NCI-H1417 (cell line): ENCODE measurements at places on chromosomes 4 and X.

DNA sequence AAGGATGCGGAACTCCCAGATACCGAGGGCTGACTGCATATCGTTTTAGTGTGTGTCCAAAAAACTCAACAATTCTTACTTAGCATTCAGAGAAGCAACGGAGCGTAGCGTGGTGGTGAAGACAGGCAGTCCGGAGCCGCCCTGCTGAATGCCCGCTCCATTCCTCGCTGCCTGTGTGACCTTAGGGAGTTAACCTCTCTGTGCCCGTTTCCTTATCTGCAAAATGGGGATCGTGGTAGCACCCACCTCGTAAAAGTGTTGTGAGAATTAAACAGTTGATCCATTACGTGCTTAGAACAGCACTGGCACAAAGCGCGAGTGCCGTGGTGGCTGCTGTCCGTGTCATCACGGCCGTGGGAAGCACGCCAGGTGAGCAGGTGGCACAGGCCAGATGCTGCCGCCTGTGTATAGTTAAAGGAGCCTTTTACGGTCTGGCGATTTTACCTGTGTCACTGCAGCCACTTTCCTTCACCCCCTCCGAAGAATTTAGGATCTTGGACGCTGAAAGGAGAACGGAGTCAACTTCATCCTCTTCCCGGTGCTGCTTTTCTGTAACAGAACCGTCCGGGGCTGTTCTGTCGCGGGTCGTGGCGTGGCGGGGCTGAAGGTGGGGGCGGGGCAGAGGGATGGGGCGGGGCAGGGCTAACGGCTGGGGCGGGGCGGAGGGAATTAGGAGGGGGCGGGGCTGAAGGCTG is 885 bp downstream of the CCDC110 start:
- peak; percentile 74 for DNase-seq

DNA sequence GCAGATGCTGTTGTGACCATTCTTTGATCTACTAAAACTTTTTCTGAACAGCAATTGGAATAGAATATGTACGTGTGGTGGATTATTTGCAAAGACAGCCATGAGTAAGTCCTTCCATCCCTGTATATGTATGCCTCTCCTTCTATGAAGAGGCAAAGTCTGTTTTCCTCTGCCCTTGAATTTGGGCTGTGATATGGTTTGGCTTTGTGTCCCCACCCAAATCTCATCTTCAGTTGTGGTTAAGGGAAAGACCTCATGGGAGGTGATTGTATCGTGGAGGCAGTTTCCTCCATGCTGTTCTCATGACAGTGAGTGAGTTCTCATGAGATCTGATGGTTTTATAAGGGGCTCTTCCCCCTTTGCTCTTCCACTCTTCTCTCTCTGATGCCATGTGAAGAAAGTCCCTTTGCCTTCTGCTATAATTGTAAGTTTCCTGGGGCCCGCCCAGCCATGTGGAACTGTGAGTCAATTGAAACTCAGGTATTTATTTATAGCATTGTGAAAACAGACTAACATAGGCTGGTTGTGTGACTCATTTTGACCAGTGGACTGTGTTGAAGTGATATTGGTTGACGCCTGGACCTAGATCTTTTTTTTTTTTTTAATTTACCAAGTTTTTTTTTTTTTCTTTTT is 108.3 kb upstream of the CAMK2D start:
- no peak for DNase-seq

- DNase-seq, result no peak
Measured at GRCh38 chr4:5545271-5545670, 163.1 kb downstream of the EVC2 start.

DNA sequence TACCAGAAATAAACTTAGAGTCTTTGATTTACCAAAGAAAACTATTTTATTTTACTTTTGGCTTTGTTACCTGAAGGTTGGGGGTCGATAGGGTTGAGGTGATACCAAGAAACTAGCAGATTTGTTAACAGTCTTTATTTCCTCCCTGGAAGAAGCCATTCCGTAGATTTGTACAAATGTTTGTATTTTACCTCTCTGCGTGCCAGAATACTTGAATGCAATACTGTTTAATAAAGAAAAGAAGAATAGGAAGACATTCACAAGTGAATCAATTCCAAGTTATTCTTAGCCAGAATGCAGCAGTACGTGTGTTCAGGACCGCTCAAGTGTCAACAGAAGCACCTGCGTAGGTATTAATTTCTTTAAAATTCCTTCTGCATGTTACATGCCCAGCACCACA is 260.3 kb upstream of the TENM3 start:
- DNase-seq, result peak; percentile 77

DNA sequence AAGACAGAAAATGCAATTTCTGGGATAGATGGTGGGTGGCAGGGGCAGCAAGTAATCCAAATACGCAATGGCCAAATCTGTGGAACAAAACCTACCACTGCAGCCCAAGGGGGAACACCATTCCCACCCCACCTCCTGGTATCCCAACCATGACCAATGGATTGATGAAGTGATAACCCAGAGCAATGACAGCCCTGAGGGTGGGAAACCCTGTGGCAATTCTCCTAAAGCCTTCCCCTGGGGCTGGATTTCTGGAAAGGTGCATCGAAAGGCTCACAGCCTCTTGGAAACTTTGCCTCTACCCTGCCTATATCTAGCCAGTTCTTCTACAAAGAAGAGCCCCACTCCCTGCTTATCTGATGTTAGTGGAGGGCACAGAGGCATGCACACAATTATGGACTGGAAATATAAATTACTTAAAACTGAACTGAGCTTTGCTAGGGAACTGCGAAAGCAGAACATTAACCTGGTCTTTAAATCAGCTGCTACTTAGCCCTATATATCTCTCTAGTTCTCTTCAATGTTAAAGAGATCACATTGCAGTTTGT is 59.9 kb upstream of the TXK start:
- no peak for DNase-seq

- DNase-seq, result no peak
Measured at GRCh38 chr4:15031197-15031596, 28.9 kb downstream of the CPEB2 start.

GRCh38 chrX:136049608-136050007 is 64.4 kb downstream of the SLC9A6 start:
- DNase-seq, result no peak

DNA sequence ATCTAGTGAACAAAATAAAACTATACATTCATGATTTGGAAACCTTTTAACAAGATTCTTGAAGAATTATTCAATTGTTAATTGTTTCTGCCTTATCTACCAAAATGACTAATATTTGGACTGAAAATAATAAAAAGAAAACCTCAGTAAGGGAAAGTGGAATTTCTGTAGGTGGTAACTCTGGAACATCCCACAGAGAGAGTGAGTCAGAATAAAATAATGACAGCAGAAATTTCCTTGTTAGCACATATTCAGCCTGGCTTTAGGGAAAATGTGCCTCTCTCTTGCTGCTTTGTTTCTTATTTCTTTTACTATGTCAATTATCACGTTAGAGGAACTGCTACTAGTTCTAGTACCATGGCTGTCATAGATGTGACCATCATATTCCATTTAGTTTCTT is 421.5 kb upstream of the GNPDA2 start:
- DNase-seq, result no peak

DNA sequence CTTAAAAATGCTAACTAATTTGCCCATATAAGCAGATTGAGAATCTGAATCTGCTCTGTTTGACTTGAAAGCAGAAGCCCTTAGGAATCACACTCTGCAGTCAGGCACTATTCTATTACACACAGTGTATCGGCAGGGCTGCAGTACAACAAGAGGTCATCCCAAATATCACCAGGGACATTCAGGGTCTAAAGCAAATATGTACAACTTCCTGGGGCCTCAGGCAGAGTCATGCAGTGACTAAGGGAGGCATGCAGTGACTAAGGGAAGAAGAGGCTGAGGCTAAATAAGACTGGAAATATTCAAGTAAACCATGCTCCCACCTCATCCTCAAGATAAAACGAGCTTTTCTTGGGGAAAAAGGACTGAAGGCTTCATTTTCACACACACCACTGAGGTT is 20.9 kb downstream of the MAPK10 start:
- DNase-seq, result no peak

DNA sequence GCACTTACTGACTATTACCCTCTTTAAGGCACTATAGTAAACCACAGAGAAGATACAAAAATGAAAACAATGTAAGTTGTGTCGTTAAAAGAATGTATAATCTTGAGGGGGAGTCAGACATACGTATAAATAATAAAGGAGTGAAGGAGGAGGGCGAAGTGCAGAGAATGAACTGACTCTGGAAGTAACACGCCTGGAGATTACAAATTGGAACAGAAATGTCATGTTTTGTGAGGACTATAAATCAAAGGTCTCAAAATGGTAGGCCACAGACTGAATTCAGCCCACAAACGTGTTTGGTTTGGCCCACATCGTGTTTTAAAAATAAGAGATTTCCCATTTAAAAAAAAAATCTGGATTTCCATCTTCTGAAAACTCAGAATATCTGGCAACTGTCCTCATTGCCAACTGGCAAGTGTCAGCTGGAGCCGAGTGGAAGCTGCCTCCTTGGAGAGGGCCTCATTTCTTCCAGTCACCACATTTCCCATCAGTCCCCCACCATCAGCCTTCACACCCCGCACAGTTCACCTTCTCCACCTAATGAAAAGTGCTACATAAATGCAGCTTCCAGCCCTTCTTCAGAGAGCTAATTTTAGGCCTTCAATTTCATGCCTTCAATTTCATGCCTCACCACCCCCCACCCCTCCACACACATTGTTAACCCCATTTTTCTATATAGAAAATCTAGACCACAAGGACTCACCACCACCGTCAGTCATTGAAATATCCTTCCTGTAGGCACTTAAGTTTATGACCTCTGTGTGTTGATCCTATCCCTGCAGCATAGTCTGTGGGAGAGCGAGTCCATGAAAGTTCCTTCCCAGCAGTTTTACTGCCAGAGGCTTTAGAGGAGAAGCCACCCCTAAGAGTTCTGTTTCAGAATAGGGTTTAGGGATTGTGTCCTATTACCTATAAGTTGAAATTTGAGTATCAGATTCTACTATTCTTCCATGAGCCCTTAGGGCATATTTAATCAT is 32.0 kb upstream of the COL25A1 start:
- no peak for DNase-seq

DNA sequence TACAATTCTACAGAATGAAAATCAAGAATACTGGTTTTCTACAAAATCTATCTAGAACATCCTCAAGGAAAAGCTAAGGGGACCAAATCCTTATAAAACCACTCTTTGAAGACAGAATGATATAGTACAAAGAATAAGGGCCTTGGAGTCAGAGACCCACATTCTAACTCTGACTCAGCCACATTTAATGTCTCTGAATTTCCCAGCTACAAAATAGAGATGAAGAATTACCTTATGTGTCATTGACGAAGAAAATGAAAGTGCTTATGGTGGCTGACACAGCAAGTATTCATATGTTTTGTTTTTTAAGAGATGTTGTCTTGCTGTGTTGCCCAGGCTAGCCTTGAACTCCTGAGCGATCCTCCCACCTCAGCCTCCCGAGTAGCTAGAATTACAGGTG is 35.9 kb upstream of the CXorf38 start:
- DNase-seq, result no peak

- DNase-seq, result peak; percentile 55
Measured at GRCh38 chr4:22356987-22357596, 158.8 kb downstream of the ADGRA3 start.

- DNase-seq, result no peak
Measured at GRCh38 chrX:39645178-39645895, 452.4 kb downstream of the BCOR start.

GRCh38 chrX:12118134-12118533 is 20.1 kb upstream of the FRMPD4 start:
- DNase-seq, result no peak

DNA sequence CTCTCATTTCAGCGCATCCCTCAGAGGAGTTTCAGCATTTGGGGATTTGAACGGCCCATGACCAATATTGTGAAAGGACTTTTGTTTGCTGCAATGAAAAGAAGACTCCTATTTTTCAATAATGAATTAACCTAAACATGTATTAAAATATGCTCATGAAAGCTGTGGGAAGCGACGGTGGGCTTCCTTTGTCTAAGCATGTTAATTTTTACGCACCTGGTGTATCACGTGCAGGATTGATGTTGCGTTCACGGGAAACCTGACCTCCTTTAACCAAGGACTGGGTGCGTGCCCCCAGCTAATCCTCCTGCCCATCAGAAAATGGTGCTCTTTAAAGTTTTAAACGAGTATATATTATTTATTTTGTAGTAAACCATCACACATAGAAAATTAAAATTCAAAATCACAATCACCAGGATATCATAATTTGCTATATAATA is 590 bp upstream of the CCDC110 start:
- DNase-seq, result peak; percentile 54

- DNase-seq, result no peak
Measured at GRCh38 chr4:7425591-7426468, 8.9 kb downstream of the PSAPL1 start.

DNA sequence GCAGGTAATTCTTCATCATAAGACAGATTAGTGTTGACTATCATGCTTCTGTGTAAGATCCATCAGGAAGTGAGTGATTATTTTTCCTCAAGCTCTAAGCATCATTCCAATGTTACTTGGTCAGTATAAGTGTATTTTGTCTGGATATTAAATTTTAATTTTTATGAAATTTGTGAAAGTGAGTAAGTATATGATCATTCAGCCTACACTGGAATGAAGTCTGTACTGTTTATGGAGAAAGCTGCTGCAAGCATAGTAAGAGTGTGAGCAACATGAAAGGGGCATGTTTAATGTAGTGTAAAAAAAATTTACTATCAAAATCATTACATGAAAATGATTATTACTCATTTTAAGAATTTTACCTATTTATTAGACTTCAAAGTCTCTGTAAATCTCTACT is 84.8 kb downstream of the IL15 start:
- no peak for DNase-seq
